Stimulated activated CD4-positive, alpha-beta T cell treated with anti-CD3 and anti-CD28 coated beads, Interleukin-4, amount 100 ng/mL, for 4 hours (primary cell): ENCODE measurements at places on chromosomes 16 and 17.

GRCh38 chr17:44334315-44334714 lies 9.7 kb upstream of the SLC25A39 start:
- no peak for DNase-seq

GRCh38 chr17:44216173-44216572 lies 3.3 kb downstream of the UBTF start:
- DNase-seq = no peak

GRCh38 chr17:30429155-30429554 lies 48.1 kb upstream of the GOSR1 start:
- no peak for DNase-seq

GRCh38 chr17:41689497-41690299 lies 1.0 kb downstream of the EIF1 start:
- peak; percentile 41 for DNase-seq

DNA sequence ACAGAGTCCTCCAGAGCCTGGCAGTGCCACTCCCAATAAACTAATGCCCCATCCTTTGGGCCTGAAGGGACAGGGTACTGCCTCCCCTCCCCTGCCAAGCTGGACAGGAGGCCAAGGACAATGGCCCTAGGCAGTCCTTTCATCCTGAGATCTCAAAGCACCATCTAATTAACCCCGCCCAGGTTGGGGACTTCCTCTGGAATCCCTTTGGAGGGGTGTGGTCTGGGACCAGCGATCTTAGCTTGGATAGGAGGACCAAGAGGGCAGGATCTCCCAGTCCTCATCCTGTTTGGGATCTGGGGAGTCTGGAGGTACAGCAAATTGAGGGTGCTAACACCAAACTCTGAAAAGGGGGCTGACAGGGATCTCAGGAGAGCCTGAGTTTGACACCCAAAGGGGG lies 18.2 kb upstream of the SP6 start:
- DNase-seq = no peak

- DNase-seq = no peak
These were observed 90.5 kb upstream of the SOX9 start for GRCh38 chr17:72030067-72030899.

DNA sequence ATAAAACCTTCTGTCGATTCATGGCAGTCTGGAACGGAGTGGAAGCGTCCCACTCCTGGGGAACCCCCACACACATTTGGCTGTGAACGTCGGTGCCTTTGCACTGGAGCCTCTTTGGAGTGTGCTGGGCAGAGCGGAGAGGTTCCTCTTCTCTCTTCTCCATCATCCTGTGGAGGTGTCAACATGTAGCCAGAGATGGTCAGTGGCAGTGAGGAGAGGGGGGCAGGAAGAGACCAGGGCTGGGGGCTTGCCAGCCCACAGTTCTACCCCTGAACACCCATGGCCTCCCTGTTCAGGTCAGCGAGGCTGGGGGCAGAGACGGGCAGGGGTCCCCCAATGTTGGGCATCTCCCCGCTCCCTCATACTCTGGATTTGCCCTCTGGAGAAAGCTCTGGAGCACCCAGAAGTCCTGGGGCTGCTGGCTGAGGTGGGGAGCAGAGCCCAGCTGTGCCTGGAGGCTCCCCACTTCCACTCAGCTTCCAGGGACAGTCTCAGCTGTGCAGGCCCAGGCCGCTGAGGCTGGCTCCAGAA lies 223.7 kb downstream of the SEC14L1 start:
- no peak for DNase-seq

GRCh38 chr17:56866076-56866475 lies 32.1 kb downstream of the DGKE start:
- no peak for DNase-seq

DNA sequence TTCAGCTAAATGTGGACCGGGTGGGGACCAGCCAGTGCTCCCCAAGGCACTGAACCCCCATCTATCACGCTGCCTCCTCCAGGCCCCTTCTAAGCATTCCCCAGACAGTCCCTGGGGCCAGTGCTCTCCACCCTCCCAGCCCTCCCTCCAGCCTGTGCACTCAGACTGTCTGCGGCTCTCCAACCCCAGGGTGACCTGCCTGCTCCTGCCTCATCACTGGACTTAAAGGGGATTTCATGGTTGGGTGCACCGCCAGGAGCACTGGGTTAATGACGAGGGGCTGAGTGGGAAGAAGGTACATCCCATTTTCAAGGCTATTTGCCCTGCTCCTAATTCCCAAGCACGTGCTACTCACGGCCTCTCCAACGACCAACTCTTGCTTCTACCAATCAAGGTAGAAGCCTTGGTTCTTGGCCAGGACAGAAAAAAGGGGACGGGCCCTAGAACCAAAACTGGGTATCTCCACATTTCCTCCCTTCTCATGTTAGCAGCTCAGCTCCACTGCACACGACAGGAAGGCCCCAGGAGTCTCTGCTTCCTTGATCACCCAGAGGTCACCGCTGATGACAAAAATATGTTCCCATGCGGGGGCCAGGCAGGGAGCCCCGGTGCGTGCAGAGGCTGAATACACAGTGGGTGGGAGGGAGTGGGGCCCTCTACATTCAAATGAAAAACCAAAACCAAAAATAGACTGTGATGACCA lies 3.5 kb upstream of the ABR start:
- no peak for DNase-seq

DNA sequence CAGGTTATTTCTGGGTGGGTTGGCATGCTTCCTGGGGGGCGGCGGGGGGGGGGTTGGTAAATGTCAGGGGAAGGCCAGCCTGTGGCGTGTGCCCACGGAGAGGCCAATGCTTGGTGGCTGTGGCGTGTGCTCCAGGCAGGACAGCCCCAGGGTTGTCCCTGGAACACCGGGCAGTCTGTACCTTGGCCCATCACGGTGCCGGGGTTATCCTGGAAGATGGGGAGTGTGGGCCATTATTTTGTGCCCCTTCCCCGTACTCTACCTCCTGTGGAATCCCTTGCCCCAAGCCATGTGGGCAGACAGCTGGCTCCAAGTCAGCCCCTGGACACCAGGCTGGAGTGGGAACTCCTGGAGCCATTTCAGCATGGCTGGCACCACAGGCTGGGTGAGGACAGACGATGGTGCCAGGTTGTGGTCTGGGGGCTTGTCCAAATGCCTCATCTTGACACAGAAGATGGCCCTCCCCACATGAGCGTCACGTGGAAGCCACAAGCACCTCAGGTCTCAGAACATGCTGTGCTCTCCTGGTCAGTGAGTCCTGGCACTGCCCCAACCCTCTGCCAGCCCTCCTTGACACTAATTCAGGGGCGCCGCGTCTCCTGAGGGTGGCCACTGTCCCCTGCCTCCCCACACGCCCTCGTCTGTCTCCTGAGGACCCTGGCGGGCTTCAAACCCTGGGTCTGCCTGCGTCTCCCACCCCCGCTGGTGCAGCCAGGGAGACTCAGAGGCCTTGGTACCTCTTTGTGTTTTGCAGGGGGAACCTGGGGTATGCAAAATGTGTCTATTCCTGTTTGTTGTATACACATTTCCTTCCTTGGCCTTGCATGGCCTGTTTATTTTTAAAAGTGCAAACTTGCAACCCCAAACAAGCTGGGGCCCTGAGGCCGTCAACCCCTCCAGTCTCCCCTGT lies 4.3 kb downstream of the SLC16A3 start:
- DNase-seq = no peak

DNA sequence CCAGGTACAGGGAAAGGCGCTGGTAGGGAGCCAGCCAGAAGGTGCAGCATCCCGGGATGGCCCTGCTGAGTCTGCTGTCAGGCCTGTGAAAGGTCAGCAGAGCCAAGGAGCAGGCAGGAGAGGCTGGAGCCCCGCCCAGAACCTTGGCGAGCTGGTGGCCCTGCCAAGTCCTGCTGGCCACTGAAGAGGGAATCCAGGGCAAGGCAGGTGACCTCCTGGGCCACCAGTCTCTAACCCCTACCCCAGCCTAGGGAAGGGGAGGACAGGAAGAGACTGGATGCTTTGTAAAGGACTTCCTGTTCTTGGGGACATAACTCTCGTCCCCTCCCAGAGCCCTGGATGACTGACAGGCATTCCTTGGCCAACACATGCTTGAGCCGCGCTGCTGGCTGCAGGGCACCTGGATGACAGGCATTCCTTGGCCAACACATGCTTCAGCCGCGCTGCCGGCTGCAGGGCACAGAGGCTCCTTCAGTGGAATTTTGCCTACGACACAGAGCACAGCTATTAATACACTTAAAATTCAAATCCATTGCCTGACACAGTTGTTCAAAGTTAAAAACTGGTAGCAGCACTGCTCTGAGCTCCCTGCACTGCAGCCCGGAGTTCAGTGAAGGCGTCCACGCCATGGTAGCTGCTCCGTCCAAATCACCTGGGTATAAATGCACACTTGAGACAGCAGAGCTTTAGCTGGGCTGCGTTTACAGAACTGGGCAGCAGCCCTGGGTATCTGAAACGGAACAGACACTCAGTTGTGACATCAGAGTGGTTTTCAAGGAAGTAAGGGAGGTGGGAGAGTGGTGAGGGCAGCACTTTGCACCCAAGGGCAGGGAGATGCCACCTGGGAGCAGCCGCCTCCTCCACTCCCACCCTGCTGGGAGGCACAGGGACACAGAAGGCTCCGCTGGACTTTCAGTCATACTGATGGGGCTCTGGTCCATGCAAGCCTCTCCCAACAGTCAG lies 2.0 kb upstream of the BRICD5 start:
- no peak for DNase-seq

DNA sequence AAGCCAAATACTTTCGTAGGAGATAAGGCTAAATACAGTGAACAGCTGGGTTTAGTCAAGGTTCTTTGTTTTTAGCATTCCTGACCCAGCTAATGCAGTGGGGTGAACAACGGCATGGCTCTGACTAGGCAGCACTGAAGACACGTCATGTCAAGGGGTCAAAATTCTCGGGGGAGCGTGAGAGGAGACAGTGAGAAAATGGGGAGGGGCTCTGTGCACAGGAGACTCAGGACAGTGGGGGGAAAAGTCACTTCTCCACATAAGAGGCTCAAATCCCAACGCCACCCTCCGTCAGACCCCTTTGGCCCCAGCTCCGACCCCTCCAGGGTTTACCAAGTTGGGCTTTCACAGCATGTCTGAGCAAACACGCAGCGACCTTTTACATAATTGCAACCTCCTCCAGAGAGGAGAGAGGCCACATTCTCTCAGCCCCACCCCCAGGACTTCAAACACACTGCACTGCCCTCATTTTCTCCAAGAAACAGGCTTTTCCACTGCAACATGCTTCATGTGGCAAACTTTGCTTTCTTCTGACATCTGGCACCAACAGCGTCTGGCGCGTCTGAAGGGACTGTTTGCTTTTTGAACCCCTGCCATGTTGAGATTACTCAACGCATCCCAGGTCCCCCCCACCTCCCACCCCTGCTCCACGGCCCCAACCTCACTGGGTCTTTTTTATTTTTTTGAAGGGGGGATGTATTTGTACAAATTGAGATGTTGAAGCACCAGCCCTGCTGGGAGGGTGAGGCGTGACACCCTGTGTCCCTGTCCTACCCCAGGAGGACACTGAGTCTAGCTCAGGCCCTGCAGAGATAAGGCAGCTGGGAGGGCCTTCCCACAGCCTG lies 30.0 kb downstream of the AXIN2 start:
- DNase-seq = no peak

DNA sequence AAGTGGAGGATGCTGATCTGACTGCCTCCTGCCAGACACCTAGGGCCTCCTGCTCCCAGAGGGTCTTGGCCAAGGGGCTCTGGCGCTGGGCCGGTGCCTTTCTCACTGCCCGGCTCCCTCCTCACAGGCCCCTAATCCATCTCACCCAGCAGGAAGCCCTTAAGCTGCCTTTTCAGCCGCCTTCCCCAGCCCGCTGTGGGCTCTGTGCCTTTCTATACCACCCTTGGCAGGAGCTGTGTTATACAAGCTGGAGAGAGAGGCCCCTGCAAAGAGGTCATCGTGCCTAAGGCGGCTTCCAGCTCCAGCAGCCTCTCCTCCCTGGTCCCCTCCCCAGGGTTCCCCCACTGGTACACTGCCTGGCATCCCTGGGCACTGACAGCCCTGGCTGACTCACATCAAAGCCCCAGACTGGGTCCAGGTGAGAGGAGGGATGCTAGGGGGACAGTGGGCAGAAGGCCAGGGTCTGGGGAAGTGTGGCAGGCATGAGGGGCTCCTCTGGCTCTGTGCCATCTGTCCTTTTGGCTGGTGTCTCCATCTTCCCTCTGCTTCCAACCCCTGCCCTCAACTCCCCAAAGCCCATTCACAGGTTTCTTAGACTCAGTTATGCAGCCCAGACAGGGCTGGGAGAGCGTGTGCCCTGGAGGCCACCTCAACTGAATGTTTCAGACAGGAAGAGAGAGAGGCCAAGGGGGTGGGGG lies 15.3 kb upstream of the FZD2 start:
- DNase-seq = no peak

DNA sequence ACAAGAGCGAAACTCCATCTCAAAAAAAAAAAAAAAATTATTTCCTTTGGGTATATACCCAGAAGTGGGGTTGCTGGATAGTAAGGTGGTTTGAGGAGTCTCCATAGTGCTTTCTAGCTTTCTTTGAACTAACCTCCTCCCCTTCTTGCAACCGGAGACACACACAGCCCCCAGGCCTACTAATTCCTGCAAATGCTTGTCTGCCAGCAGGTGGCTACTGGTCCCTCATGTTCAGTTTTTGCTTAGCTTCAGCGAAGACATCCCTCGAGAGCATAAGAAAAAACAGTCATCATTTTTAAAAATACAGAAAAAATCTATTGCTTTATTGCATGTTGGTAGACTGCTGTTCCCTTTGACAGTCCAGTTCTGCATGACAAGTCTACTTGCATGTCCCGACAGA lies 439.0 kb downstream of the UTP18 start:
- DNase-seq = no peak

DNA sequence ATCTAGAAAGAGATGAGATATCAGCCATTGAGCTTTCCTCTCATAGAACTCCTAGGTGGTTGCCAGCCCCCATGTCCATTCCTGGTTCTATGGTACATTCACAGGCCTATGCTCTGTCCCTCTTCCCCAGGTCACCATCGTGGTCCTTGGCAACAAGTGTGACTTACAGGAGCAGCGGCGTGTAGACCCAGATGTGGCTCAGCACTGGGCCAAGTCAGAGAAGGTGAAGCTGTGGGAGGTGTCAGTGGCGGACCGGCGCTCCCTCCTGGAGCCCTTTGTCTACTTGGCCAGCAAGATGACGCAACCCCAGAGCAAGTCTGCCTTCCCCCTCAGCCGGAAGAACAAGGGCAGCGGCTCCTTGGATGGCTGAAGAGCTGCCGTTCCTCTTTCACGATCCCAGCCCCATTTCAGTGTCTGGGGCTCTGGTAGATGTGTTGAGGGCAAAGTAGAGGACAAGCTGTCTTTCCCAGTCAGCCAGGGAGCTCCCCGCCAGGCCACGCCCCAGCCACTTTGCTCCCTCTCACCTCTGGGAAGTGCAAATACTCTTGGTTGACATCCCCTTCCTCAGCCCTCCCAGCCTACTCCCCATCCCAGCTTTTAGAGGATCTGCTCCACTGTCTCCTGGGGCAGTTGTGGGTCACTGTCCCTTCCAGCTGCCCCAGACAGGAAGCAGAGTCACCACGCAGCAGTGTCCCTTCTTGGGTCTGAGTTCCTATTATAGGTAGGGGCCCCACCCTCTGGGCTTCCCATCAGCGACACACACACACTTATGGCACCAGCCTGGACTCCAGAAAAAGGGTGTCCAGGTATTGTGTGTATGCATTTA lies 3.8 kb downstream of the NKIRAS2 start:
- no peak for DNase-seq

GRCh38 chr17:15384142-15384787 lies 42.9 kb upstream of the TEKT3 start:
- no peak for DNase-seq
